ENCODE measurements at places on chromosomes 12 and 14.

GRCh38 chr14:100084591-100084990 is 19.4 kb downstream of the EVL start:
- no peak for DNase-seq

- no peak for DNase-seq
Observed at GRCh38 chr12:3977621-3978020, 104.4 kb upstream of the PARP11 start.

GRCh38 chr12:25058012-25058411 is 109.1 kb upstream of the BCAT1 start:
- DNase-seq = no peak

- no peak for DNase-seq
Observed at GRCh38 chr12:22256605-22257004, 77.9 kb downstream of the ST8SIA1 start.

DNA sequence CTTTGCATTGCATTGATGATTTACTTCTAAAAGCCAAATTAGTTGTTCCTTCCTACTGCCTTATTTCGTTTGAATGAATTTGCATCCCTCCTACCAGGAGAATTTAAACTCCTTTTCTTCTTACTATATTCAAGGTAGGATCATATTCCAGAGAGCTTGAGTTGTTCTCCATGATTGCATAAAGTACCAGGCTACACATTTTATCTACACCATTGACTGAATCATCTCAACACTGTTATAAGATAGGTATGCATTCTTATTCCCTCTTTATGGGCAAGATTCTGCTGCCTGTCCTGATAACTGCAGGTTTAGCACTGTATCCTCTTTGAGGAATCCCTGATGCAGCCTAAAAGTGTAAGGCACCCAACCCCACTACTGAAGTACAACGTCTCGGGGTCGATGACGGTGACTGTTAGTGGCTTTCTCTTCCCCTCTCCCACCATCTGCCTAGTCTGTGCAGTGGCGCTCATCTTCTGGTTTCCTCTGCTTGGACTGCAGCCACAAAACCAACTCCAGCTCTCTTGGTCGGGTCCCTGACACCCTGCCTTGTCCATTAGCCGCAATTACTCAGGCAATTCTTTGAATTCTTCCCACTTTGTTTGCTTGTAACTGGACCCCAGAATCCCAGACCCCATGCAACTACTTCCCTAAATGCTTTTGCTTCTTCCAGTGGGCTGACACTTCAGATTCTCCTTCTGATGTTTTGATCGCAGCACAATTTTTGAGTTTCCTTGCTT is 44.4 kb upstream of the STXBP6 start:
- DNase-seq = no peak

DNA sequence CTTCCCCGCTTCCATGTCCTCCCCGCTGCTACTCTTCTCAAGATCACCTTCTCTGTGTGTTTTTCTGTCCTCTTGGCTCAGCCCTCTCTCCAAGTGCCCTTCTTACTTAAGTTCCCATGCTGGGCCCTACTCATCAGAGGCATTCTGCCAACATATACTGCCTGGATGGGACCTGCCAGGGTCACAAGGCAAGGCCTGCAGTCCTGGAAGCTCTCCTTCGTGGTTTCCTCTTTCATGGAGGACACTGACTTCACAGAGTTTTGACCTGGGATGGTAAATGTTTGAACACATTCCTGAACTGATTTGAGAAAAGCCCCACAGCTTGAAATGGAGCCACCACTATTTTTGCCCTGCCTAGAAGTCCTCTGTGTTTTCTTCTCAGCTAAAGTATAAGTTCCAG is 140.9 kb downstream of the TMEM30B start:
- no peak for DNase-seq

DNA sequence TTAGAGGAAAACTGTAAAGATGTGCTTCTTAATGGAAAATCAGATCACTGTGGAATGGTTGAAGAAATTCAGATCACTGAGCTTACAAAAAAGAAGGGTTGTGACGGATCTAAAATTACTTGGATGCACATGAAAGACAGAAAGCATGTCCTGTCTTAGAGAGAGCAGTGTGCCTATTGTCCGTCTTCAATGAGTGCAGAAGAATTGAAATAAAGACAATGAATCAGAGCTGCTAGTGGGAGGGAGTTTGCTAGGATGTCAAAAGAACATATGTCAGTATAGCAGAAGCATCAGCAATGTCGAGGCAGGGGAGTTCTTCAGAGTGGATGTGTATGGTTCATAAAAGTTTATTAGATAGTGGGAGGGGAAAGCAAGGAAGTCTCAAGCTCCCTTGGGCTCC is 172.7 kb downstream of the SYNE2 start:
- no peak for DNase-seq

GRCh38 chr12:5345534-5345933 is 86.4 kb upstream of the NTF3 start:
- DNase-seq = no peak

Measured in CD4-positive, alpha-beta T cell treated with Interleukin-17A for 4 hours (primary cell).